ENCODE measurements at places on chromosomes 11 and 22.
A peak's percentile ranks its signal among the peaks of the same experiment; 100 is the strongest.

GRCh38 chr22:29083933-29084591 lies 11.2 kb downstream of the KREMEN1 start:
- ATAC-seq: no peak

GRCh38 chr11:116485425-116485824 lies 287.4 kb downstream of the BUD13 start:
- ATAC-seq: no peak

GRCh38 chr22:50270666-50271394 lies 650 bp upstream of the MAPK11 start:
- peak; percentile 72 for ATAC-seq

GRCh38 chr11:115941481-115941993 lies 437.3 kb upstream of the CADM1 start:
- no peak for ATAC-seq

DNA sequence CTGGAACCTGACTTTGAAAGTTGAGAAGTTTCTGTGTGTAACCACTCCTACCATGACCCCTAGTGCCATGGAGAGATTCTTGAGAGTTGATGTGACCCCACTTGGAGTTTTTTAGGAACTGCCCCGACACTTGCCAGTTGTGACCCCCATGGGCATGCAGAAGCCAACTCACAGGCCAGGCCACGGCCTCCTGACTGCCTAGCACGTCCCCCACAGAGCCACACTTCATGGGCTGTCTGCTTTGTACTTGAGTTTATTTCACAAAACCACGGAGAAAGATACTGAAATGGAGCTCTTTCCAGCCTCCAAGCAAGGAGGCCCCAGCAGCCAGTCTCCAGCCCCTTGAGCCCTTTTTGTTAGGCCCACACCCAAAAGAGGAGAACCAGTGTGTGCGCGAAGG lies 8.4 kb downstream of the CYB5R2 start:
- no peak for ATAC-seq

DNA sequence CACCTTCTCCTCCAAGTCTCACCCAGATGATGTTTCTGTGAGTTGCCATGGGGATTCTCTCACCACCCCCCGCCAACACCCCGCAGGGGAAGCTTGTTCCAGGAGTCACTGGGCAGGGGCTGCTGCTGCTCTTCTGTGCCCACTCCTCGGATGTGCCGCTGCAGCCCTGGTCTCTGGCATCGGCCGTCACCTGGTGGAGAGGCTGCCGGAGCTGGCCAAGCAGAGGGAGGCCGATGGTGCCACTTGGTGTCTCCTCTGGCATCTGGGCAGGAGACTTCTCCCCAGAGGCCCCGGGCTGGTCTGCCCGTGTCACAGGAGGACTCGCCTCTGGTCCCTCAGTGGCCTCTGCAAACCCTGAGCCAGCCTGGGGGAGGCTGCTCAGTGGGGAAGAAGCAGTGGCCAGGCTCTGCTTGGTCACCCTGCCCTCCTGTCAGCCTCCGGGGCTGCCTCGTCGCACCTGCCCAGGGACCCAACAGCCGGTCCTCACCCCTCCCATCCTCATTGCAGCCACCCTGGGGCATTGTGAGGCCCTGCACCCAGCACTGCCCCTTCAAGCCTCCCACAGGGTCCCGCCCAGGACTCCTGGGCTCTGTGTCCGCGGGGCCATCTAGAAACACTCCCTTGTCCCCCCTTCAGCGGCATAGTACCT lies 424 bp upstream of the ADORA2A start:
- no peak for ATAC-seq

- no peak for ATAC-seq
Measured at GRCh38 chr22:19832476-19833108, 22.1 kb downstream of the GNB1L start.

DNA sequence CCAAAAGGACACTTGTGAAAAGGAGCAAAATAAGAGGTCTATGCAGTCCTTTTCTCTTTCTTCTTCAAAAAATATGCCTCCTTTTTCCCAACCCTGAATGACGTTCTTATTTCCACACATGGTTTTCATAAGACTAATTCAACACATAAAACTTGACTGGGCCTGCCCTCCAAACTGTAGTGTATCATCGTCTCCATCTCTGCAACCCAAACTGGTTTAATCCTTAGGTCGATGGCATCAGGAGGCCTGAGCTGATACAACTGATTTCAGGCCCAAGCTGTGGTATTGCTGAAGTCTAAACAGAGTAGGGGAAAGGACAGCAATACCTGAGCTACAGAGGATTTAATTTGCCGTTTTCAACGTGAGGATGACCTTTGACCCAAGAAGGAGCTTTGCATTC lies 130.0 kb upstream of the MTNR1B start:
- ATAC-seq: no peak

- ATAC-seq: no peak
Measured at GRCh38 chr11:12542186-12542935, 131.9 kb upstream of the TEAD1 start.

GRCh38 chr22:30212996-30213441 lies 33.5 kb downstream of the LIF start:
- ATAC-seq: no peak

DNA sequence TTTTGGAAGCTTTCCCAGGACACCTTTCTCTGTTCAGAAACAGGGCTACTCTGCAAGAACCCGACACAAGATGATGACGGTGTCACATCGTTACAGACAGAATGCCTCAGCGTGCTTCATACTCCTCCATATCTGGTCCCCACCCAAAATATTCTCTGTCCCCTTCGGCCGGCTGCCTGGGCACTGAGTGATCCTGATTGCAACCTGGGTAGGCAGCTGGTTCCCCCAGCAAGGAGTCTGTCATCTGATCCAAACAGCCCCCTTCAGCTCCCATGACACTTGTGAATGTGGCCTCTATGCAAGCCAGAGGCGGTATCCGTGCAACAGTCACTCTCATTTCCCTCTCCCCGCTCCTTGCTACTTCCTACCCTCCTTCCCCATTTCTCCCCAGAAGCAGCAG lies 431.7 kb upstream of the B3GAT1 start:
- ATAC-seq: no peak

- ATAC-seq: no peak
Measured at GRCh38 chr11:10618490-10618889, 50.0 kb upstream of the LYVE1 start.

DNA sequence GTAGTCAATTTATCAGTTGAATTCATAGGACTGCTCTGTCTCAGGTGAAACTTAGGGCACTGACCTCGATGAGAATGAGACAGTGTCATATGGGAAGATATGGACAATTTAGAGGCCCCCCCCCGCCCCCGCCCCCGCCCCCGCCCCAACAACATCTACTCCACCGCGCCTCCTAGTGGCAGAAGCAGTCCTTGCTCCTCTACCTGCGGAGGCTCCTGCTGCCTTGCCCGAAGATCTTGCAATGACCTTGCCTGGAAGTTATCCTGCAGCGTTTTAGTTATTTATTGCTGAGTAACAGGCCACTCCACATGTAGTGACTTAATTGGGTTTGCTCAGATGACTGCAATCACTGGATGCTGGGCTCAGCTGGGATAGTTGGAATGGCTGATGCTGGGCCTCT lies 15.2 kb downstream of the SERPINH1 start:
- peak; percentile 36 for ATAC-seq

- ATAC-seq: no peak
Measured at GRCh38 chr11:93718057-93718563, 23.2 kb downstream of the TAF1D start.

GRCh38 chr11:85021058-85021457 lies 606.1 kb downstream of the DLG2 start:
- ATAC-seq: no peak

GRCh38 chr11:122179961-122180834 lies 64.2 kb upstream of the BLID start:
- ATAC-seq: peak; percentile 80

DNA sequence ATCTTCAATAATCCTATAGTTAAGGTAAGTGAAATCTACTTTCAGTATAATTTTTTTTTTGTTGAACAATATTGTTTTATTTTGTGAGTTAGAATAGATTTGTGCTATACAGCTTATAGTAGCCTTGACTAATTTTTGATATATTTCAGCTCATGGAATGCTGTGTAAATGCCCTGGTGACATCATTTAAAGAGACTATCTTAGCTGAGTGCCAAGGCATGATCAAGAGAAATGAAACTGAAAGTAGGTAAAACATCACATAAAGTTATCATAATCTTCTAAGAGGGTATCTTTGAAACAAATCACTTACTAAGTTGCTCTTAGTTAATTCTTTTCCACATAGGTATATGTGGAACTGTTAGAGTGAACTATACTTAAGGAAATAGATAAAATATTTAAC lies 51.4 kb upstream of the ACAT1 start:
- ATAC-seq: peak; percentile 81

GRCh38 chr11:62122076-62122475 lies 1.7 kb upstream of the INCENP start:
- ATAC-seq: no peak

- ATAC-seq: no peak
Measured at GRCh38 chr11:23569134-23569533, 708.9 kb upstream of the CCDC179 start.
